ENCODE measurements at places on chromosomes 12 and 14.

DNA sequence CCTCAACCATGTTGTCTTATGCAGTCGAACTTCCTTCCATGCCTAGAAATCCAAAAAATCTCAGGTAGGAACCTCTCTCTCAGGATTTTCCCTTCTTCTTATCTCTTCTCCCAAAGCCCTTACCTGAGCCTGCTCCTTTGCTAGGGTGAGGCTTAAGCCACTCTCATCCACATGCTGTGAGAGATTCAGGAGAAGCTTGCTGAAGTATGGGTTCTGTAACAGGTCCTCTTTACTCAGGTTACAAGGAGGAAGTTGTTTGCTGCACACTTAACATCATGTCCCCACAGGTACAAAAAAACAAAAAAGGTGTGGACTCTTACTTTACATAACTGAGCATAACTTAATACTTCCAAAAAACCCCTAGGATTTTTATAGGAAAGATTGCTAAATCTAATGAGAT is 4.5 kb downstream of the HAUS4 start:
- no peak for DNase-seq

DNA sequence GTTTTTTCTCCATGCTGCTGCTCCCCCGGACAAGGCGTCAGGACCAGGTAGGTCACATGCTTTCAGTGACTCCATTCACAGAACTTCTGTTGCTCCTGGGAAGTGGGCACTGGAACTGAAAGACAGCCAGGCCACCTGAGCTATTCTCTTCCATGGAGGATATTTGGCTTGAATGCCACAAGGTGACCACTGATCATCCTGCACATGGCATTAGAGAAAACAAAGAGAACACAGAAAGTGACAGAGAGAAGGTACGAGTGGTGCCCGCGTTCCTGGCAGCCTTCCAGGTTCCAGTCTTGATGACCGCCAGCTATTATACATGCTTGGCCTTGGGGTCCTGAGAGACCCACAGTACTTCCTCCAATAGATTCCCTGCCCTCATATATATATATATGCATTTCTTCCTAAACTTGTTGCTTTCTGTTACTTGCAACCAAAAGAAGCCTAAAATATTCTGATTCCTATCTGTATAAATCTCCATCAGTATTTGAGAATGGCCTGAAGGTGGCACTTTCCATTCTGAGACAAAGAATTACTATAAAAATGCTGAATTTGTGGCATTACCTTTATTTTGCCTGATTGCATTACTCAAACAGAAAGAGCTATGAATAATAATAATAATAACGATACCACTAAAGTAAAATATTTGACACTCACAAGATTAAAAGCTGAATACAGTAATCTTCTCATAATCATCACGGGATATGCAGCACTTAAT is 174.9 kb downstream of the FOXN3 start:
- DNase-seq: no peak

GRCh38 chr12:93974252-93974651 is 174.1 kb upstream of the PLXNC1 start:
- DNase-seq: no peak

- DNase-seq: no peak
These were observed 231.0 kb downstream of the ALG10B start for GRCh38 chr12:38547586-38547985.

DNA sequence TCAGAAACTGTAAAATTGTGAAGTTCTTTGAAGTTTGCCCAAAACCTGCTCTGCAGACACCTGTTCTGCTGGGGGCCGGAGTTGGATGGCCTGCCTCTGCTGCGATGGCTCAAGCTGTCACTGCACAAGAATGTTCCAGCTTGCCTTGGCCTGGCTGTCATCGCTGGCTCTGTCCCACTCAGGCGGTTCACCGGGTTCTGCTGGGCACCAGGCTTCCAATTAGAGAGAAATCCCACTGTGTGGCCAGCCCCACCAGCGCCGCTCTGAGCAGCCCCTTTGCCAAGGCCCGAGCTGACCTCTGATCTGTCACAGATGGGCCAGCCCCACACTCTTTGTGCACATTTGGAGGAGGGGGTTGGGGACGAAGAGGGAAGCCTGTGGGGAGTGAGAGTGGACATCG is 71.7 kb upstream of the GPATCH2L start:
- no peak for DNase-seq

DNA sequence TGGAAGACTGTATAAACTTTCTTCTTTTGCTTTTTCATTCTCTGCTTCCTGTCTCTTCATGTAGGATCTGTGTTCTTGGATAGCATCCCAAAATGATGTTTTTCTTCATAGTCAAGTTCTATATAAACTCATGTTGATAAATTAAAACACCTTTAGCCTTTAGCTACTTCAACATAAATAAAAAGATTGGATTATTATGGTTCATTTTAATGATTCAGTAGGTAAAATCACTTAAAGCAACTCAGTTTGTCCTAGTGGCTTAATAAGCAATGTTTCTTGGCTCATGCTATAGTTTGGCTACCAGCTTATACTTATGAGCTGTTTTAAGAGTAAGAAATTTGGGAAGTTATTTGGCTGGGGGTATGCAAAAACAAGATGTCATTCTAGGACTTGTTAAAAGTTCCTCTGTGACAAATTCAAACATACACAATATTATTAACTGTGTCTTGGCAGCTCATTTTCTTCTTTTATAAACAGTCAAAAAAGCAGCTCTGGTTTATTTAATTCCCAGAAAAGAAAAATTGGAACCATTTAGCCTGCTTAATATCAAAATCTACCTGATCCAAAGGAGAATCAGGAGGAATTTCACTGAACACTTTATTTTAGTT is 111.4 kb downstream of the TMTC3 start:
- no peak for DNase-seq

GRCh38 chr14:105257464-105257863 is 9.1 kb downstream of the BTBD6 start:
- no peak for DNase-seq

Data from T-helper 22 cell (primary cell).